SJSA1 (cell line): ENCODE measurements at places on chromosomes 16 and 17. TPM values are rescaled to one million over a fixed set of nuclear protein-coding genes. Genes with fewer than 3 reads are reported as not detected.
A peak's percentile ranks its signal among the peaks of the same experiment; 100 is the strongest.

KRT28 gene
- total RNA-seq: not detected in 2 replicates

TRAP1 gene
- 50.7 and 54.2 TPM in 2 replicates for total RNA-seq

GRCh38 chr17:82267575-82268379 lies 5.7 kb downstream of the CSNK1D start:
- DNase-seq: peak; percentile 89

DNA sequence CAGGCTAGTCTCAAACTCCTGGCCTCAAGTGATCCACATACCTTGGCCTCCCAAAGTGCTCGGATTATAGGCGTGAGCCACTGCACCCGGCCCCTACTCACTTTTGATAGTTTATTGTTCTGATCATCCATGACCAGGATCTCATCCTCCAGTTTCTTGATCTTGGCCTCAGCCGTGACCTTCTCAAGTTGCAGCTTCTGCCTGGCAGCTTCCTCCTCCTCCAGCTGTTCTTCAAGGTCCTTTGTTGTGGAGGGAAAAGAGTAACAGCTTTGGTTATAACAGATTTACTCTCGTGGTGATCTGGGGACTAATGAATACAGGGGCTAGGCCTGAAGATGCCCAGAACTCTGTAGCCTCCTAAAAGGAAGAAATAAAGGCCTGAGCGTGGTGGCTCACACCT lies 89.9 kb downstream of the NDE1 start:
- no peak for DNase-seq

- DNase-seq: no peak
Measured at GRCh38 chr16:51159296-51159695, 8.2 kb upstream of the SALL1 start.
